ENCODE measurements at places on chromosomes 1 and 21.

GRCh38 chr1:192547501-192547900 lies 28.1 kb upstream of the RGS1 start:
- no peak for DNase-seq

GRCh38 chr21:46457801-46458314 lies 833 bp upstream of the DIP2A start:
- peak; percentile 2 for DNase-seq

- DNase-seq: no peak
Measured at GRCh38 chr1:241992734-241993133, 6.2 kb downstream of the MAP1LC3C start.

- DNase-seq: no peak
Measured at GRCh38 chr1:2190491-2190976, 4.0 kb downstream of the FAAP20 start.

GRCh38 chr1:202575918-202576653 lies 134.2 kb downstream of the SYT2 start:
- DNase-seq: no peak

DNA sequence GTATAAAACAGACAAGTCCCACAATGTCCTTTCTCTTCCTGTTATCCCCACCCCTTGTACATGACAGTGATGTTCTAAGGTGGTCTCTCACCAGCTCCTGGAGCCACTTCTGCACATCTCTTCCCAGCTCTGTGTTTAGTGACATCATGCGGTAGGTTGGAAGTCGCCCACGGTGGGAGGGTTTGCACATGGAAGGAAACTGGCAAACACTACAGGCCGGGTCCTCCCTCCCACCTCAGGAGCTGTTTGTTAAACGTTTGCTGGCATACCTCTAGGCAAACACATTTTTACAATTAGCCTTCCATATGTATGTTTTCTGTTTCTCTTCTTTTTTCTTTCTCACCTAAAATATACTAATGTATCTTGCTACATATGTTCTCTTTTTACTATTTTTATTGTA lies 107.4 kb downstream of the PCBP3 start:
- no peak for DNase-seq

DNA sequence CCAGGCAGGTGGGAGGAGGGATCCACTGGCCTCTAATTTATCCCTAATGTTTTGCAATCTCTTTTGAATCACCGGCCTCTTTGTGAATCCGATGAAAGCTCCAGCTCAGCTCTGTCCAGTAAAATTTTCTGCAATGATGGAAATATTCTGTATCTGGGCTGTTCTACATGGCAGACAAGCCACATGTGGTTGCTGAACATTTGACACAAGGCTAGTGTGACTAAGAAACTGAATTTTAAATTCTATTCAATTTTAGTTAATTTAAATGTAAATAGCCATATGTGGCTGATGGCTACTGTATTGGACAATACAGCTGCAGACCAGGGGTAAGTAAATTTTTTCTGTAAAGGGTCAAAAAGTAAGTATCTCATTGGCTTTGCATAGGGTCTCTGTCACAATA lies 135.1 kb downstream of the CSMD2 start:
- DNase-seq: no peak

DNA sequence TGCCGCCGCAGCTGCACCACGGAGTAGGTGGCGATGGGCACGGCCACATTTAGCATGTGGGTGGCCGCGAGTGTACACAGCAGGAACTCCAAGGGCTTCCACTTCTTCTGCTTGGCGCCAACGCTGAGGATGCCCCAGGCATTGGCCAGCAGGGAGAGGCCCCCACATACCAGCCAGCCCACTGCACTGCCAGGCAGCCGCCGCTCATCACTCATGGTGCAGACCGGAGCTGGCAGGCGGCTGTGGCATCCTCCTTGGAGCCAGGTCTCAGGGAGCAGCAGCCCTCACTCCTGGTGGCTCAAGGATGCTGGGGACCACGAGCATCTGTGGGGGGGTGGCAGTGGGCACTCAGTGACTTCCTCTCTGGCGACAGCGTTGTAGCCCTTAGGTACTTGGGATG lies 6.2 kb downstream of the GPR153 start:
- DNase-seq: no peak

DNA sequence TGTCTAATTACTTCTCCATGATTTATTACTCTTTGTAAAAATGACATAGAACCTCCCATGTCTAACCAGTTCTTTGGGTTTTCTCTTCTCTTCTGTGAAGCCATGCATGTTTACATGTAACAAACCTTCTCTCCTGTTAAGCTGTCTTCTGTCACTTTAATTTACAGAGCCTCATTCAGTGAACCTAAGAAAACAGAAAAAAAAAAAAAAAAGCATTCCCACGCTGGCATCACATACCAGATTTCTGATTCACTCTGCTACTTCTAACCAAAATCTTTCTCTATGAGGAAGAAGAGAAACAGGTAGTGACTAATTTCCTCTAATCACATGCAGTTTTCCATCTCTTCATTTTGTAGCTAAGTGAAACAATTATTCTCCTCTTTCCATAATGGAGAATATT lies 141.4 kb upstream of the CXADR start:
- DNase-seq: no peak

GRCh38 chr1:16248603-16249516 lies 11.9 kb upstream of the CPLANE2 start:
- no peak for DNase-seq
